Pulmonary artery endothelial cell (primary cell): ENCODE measurements at places on chromosomes 1 and 21.

- DNase-seq, result peak; percentile 97
Observed at GRCh38 chr1:224245188-224245587, 62.1 kb downstream of the DEGS1 start.

GRCh38 chr1:5891736-5892135 lies 100.5 kb downstream of the NPHP4 start:
- no peak for DNase-seq

DNA sequence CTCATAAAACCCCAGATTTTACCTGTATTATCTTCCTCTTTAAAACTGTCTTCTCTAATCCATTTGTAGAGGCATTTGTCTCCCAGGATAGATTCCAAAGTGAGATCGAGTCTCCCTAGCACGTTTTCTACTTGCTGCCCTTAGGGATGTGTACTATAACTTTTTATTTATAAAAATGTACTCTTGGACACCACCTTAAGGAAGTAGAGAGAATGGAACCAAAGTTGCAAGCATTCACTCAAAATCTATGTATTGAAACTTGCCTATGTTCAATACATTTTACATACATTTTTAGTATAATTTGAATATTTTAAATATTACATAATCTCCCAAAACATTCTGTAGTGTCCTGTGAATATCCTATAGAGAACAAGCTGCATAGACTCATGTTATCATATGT lies 842 bp upstream of the SPRR2A start:
- no peak for DNase-seq

DNA sequence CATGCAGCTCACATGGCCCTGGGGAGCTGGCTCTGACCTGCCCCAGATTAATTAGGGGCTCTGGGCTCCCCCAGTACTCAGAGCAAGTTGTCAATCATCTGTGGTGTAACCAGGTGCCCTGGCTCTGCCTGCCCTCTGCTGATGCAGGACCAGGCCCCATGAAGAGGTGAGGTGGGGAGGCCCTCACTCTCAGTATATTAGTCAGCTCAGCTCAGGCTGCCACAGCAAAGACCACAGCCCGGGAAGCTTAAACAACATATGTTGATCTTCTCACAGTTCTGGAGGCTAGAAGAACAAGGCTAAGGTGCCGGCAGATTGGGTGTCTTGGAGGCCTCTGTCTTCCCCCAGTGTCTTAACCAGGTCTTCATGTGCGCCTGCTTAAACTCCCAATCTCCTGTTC lies 66.5 kb downstream of the FCRL5 start:
- no peak for DNase-seq

GRCh38 chr1:83109692-83110091 lies 889.2 kb downstream of the TTLL7 start:
- no peak for DNase-seq

- peak; percentile 50 for DNase-seq
Observed at GRCh38 chr1:43853161-43853921, 80.3 kb upstream of the ARTN start.

- DNase-seq, result no peak
Observed at GRCh38 chr1:6260961-6261614, at the start of gene GPR153. Gene GPR153 (minus strand): TSS chr1:6261098. CDS start chr1:6254905, 6,193 bp downstream.

DNA sequence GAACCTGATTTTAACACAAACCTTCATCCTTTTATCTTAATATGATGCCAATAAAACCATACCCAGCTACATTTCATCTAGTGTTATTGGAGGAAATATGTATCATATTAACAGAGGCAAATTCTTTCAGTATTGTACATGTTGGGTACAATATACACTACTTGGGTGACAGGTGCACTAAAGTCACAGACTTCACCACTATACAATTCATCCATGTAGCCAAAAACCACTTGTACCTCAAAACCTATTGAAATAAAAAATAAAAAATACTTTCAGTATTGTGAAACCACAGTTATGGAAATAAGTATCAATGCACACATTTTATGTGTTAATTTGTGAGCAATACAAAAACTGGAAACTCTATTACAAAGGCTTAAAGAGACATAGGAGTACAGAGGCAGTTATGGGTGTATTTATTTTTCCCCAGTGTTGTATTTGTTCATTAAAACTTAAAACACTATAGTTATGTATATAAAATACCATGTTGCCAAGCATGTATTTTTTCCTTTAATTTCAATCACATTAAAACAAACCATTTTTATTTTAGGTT lies 25.1 kb upstream of the GPR88 start:
- DNase-seq, result no peak

DNA sequence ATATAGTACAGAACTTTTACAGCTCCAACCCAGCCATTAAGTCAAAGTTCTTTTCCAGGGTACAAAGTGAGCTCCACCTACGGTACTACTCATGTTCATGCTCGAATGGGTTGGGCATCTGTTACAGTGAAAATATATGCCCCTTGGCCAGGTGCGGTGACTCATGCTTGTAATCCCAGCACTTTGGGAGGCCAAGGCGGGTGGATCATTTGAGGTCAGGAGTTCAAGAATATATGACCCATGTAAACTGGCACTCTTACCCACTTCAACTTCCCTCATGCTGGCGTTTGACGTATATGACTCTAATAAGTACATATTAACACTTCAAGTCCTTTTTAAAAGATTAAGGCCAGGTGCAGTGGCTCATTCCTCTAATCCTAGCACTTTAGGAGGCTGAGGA lies 71.3 kb upstream of the PKN2 start:
- no peak for DNase-seq

DNA sequence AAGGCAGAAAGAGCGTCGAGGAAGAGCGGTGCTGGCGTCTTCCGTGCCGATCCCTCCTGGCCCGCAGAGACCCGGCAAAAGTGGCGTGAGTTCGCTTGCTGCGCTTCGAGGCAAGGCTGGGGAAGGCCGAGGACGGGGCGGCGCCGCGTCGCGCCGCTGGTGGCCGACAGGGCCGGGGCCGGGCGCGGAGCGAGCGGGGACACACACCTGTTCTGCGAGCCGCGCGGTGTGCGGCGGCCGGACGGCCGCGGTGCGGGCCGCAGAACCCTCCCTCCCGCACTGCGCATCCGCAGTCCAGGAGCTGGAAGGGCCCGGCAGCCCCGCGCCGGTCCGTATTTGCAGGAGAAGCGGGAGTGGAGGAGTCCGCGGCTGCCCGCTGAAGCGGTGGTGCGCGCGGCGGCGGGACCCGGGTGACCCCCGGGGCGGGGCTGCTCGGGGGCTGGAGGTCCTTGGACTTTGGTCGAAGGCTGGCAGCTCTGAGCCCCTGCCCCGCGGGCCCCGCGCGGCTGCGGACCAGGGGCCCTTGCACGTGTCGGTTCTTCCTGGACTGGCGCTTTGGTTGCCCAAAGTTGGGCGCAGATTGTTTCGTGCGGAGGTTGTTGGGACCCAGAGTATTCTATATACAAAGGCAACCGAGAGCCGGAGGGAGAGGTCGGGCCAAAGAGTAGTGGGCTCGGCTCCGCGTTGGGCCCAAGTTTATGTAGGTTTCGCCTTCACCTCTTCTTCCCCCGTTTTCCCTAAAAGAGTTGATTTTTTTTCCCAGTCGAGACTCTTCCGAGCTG lies 2.6 kb downstream of the RNF220 start:
- no peak for DNase-seq

DNA sequence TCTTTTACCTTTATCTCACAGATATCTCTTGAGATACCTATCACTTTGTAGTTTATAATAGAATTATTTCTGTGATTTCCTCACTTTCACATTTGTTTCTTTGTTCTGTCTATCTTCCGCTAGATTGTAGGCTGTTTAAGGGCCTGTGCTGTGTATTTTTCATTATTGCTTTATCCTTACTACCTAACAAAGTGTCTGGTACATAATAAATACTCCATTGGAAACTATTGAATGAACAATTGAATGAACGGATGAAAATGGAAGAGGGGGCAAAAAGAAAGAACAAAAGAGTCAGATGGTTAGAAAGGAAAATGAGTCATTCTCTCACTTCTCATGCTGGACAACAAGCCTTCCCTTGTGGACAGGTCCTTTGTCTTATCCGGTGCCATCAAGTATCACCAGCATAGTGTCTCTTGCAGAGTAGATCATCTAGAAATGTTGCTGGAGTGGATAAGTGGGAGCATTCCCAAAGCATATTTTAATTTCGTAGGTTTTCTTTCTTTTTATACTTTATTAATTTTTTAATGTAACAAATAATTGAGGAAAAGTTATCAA lies 159.8 kb downstream of the NEK7 start:
- no peak for DNase-seq

- no peak for DNase-seq
Observed at GRCh38 chr1:36771660-36772284, 262.5 kb downstream of the GRIK3 start.

DNA sequence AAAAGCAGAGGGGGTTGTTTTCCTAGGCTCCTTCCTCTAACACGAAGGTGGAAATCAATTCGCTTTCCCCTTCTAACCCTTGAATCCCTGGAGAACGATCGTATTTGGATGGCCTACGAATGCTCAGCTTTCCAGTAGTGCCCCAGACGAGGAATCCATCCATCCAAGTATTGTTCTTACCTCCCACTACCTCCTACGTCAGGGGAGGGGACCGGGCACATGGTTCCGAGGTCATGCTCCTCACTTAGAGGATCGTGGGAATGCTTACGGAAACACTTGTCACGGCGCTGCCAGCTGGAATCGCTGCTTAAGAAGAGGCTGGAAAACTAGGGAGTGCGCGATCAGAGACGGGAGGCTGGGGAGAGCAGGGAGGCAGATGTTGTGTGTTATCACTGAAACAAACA lies 47.4 kb downstream of the CAPZB start:
- peak; percentile 91 for DNase-seq

DNA sequence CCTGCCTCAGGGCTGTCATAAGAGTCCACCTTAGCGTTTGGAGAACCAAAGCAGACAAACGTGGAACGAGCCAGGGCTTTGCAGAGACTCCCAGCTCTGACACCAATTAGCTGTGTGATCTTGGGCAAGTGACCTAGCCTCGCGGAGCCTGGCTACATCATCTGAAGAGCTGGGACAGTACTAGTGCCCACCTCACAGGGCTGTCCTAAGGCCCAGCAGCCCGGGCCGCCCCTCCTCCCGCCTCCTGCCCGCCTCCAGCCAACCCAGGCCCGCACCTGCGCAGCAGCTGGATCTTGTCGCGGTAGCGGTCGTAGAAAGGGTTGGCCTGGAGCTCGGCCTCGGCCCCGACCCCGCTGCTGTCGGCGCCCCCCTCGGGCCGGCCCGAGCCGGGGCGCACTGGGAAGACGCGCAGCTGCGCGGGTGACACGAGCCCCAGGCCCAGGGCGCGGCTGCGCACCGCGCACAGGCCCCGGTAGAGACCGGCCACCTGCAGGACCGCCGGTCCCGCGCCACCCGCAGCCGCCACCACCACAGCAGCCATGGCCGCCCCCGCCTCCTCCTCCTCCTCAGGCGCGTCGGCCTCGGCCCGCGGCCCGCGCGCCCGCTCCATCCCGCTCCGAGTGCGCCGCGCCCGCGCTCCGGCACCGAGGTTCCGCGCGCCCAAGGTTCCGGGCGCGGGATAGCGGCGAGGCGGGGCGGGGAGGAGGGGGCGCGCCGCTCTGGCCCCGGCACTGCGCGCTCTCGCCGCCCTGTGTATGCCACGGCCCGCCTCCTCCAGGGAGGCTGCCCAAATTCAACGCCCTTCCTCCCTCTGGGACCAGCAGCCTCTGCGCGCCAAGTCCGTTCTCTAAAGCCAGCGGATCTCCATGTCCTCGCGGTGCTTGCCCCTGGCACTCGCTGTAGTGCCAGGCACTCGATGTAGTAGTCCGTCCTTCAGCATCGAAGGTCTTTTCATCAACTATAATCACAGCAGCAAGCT lies at the start of gene ATPAF1:
Gene ATPAF1, minus strand, starts transcription at position 583 of the 979 bp plus-strand sequence. Its CDS starts 42 bp downstream, at position 541.
- no peak for DNase-seq

DNA sequence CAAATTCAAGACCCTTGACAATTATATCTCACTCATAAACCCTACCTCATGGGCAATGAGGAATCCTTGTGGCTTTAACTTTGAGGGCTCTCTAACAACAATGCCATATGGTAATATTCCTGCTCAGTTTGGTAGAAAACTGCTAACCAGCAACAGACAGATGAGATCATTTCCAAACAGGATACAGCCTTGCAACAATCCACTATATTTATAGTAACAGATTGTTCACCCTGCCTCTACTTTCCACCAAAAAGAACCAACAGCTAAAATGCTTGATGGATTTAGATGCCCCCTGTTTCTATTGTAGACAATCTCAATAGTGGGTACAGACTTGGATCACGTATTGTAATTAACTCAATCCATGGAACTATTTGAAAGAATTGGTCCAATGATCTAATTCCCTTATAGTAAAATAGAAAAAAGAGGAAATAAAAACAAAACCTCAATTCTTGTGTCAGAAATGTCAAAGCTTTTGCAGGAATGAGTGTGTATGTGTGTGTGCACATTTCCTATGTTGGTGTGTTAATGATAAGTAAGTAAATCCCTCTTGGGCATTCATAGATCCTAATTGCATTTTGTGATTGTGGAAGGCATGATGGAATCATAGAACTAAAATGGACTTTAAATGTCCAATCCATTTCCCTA lies 100.0 kb upstream of the EDEM3 start:
- DNase-seq, result peak; percentile 65

DNA sequence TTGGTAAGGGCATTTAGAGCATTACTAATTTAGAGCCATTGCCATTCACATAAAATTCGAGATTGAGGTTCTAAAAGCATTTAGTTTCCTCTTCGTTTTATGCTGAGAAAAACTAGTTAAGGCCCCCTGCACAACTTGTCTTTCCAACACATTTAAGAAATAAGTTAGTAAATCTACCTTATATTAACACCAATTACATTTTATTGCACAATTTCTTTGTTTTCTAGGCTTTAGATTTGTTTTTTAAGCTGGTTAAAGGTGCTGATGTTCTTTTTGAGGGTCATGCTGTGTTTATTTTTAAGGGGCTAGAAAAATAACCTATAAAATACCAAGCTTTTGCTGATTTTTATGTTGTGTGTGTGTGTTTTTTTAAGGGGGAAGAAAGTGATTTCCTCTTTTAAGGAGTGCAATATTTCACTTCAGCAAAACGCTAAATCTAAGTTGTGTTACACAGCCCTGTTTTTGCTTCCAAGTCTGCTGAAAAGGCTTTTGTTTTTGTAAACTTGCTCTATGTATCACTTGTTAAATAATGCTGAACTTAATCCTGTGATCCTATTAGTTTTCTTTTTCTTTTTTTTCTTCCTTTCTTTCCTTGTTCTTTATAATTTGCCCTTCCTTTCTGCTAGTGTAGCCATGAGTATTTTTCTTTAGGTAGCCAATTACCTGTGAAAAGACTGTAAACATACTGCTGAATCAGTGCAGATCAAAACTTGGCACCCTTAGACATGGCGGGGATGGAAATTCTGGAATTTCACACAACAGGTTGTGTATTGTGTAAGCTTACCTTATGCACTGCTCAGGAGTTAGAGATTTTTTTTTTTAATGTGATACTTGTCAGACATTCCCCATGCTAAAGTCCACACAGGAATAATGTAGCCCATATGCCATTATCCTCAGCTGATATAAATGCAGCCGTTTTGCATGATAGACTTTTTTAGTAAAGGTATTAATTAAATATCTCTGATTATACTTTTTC lies 1.5 kb downstream of the CEPT1 start:
- DNase-seq, result no peak

DNA sequence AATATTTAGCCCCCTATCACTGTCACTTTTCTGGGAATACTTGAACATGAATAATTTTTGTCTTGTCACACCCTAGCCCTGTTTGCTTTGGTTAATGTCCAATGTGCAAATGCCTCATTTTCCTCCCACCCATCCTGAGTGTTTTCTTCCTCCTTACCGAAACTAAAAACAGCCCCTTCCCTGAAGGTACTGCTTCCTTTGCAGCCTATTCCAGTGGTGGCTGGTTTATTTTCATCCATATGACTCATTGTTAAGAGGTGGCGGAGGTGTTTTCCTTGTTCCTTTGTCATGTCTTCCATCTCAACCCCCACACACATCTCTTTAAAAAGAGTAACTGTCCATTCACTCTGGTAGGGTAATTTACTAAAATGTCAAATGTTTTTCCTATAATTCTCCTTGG lies 40.4 kb downstream of the CD55 start:
- no peak for DNase-seq

- no peak for DNase-seq
Observed at GRCh38 chr1:244876228-244876910, 12.0 kb upstream of the HNRNPU start.
